ENCODE measurements at places on chromosomes 3 and 15.

DNA sequence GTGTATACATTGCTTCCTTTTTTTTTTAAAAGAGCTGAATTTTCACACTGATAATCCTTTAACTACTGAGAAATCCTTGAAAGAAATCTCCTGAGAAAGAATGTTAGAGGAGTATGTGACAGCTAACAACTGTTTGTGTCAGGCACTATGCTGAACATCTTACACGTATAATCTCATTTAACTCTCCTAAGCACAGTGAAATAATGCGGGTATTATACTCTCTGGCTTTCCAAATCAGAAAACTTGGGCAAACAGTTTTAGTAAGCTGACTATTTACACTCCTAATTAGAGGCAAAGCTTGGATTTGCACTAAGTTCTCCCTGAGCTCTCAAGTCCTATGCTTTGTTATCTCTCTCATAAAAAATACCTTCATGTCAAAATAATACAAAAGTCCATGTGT is 69.3 kb downstream of the SMARCC1 start:
- DNase-seq, result no peak
- no peak overlapping the region for H3K4me3 ChIP-seq
- no peak overlapping the region for H3K27ac ChIP-seq
- peaks cover 17% of the 10 kb centered on the region for H3K36me3 ChIP-seq
- no peaks in the 10 kb centered on the region for H3K4me1 ChIP-seq

DNA sequence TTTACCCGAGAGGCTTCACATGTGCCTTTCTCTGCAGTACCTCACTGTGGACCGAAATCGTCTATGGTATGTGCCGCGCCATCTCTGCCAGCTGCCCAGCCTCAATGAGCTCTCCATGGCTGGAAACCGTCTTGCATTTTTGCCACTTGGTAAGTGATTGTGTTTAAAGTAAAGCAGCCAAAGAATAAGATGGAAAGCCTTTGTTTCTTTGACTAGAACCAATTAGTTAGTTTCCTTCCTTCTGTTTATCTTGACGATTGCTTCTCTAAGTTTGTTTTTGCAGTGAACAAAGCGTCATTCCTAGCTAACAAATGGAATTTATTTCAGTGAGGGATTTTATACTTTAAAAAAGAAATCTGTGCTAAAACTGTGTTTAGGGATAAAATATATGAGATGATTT is 82.7 kb downstream of the LRRC28 start:
- H3K27ac ChIP-seq, result no peak overlapping the region
- no peaks in the 10 kb centered on the region for H3K4me1 ChIP-seq
- peaks cover 27% of the 10 kb centered on the region for H3K36me3 ChIP-seq
- H3K4me3 ChIP-seq, result no peak overlapping the region
- H3K27me3 ChIP-seq, result no peaks in the 10 kb centered on the region

DNA sequence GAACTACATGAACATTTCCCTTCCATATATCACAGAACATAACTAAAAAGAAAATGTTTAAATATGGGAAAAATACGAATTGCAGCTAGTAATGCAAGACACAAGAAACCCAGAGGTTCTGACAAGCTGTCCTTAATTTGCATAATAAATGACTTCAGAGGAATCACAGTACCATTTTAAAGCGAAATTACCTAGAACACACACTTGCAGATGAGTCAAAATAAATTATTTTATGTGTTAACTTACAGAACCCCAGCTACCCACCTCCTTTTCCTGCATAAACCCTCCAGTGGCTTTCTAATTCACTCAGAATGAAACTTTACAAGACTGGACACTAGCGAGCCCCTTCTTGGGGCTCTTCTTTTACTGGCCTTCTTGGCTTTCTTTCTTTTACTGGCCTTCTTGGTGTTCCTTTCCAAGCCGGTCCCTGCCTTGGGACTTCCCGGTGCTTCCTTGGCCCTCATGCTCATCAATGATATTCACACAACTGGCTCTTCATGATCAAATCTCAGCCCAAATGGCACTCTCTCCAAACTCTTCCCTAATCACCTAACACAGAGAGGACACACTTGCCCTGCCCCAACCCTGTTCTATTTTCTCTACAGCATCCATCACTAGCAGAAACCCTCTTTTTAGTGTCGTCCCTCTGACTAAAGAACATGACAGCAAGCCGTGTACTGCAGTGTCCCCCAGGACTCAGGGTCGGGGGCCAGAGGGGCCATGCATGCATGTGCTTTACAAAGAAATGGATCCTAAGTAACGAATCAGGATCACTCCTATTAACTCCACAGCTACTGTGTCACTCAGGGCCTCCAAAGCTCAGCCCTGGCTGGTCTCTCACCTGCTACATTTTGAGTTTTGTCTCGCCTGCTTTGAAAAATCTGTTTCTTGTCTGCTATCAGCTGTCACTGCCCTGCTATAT is 4.8 kb downstream of the CHSY1 start:
- H3K27me3 ChIP-seq, result no peaks in the 10 kb centered on the region
- no peak overlapping the region for H3K27ac ChIP-seq
- no peak for DNase-seq
- peaks cover 18% of the 10 kb centered on the region for H3K4me1 ChIP-seq
- H3K36me3 ChIP-seq, result peaks cover 25% of the 10 kb centered on the region

DNA sequence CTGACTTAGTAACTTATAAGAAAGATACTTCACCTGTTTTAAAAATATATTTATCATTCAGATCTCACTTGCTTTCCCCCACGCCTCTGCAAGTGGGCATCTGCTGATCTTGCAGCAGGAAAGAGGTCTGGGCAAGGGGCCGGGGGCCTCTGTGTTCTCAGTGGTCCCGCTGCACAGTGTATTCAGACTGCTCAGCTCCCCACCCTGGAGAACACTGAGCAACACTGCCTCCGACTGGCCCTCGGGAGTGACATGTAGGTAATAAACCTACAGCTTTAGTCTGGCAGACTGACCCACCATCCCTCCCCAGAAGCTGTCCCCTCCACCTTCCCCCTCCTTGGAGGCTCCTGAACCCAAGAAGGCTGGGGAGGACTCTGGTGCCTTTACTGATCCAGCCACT is 43.8 kb downstream of the GABRB3 start:
- no peak overlapping the region for H3K4me3 ChIP-seq
- no peaks in the 10 kb centered on the region for H3K27me3 ChIP-seq
- no peaks in the 10 kb centered on the region for H3K36me3 ChIP-seq
- DNase-seq, result no peak
- no peaks in the 10 kb centered on the region for H3K4me1 ChIP-seq

GRCh38 chr3:8380904-8381704 is 120.5 kb upstream of the LMCD1 start:
- H3K4me3 ChIP-seq, result no peak overlapping the region
- DNase-seq, result no peak
- no peaks in the 10 kb centered on the region for H3K4me1 ChIP-seq
- no peaks in the 10 kb centered on the region for H3K36me3 ChIP-seq

- H3K4me3 ChIP-seq, result no peak overlapping the region
- no peaks in the 10 kb centered on the region for H3K4me1 ChIP-seq
- no peaks in the 10 kb centered on the region for H3K36me3 ChIP-seq
- no peaks in the 10 kb centered on the region for H3K27me3 ChIP-seq
- no peak for DNase-seq
- H3K27ac ChIP-seq, result no peak overlapping the region
Observed at GRCh38 chr3:34382859-34383258, 584.4 kb downstream of the PDCD6IP start.

GRCh38 chr3:94416768-94417167 is 353.9 kb downstream of the NSUN3 start:
- H3K27me3 ChIP-seq, result no peaks in the 10 kb centered on the region
- no peak for DNase-seq
- no peaks in the 10 kb centered on the region for H3K36me3 ChIP-seq
- no peak overlapping the region for H3K27ac ChIP-seq

DNA sequence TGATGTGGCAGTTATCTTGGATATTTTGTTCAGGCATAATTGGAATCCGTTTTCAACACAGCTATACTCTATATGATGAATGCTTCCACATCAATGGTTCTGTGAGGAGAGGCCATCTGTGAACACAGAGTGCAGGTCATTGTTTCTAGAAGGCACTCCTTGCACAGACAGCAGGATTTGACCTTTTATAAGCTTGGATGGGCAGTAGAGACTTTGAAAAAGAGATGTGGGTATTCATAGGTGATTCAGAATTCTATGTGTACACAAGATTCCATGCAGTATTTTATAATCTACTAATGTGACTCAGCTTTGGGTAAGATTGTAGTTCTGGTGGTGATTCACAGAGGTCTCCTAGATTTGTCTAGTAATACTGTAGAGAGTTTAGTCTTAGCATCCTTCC is 12.5 kb downstream of the ARPP21 start:
- H3K27ac ChIP-seq, result peak overlapping the region; percentile 4
- H3K27me3 ChIP-seq, result no peaks in the 10 kb centered on the region
- DNase-seq, result no peak
- H3K4me1 ChIP-seq, result peaks cover 1% of the 10 kb centered on the region

DNA sequence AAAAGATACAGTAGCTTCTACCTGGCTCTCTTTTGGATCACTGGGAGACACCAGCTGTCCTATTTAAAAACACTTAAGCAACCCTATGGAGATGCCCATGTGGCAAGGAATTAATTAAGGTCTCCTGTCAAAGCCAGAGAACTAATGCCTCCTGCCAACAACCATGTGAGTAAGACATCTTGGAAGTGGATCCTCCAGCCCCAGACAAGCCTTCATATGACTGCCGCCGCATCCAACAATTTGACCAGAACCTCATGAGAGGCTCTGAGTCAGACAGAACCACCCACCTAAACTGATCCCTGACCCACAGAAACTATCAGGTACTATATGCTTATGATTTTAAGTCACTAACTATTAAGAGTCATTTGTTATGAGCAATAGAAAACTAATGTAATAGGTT is 22.3 kb downstream of the IFT80 start:
- no peaks in the 10 kb centered on the region for H3K27me3 ChIP-seq
- H3K27ac ChIP-seq, result no peak overlapping the region
- no peak for DNase-seq
- no peak overlapping the region for H3K4me3 ChIP-seq
- peaks cover 3% of the 10 kb centered on the region for H3K4me1 ChIP-seq

- H3K27me3 ChIP-seq, result no peaks in the 10 kb centered on the region
- H3K4me1 ChIP-seq, result peaks cover 2% of the 10 kb centered on the region
- H3K27ac ChIP-seq, result no peak overlapping the region
- H3K4me3 ChIP-seq, result no peak overlapping the region
Observed at GRCh38 chr3:170056710-170057454, 19.1 kb downstream of the GPR160 start.

- H3K36me3 ChIP-seq, result peaks cover 3% of the 10 kb centered on the region
- peaks cover 2% of the 10 kb centered on the region for H3K4me1 ChIP-seq
- H3K27ac ChIP-seq, result no peak overlapping the region
- no peak for DNase-seq
Observed at GRCh38 chr15:72532991-72533601, 59.0 kb downstream of the ARIH1 start.
